ENCODE measurements at places on chromosomes 6 and 20. TPM values are rescaled to one million over a fixed set of nuclear protein-coding genes. Genes with fewer than 3 reads are reported as not detected.

Gene ELOVL4
- total RNA-seq: 0.38 TPM

Gene RAD21L1
- not detected for total RNA-seq

Gene VWA7
- total RNA-seq: 32.5 TPM

Gene HCRTR2
- total RNA-seq: not detected

Gene ZC3H12D
- total RNA-seq: 3.7 TPM

Gene NXT1
- total RNA-seq: 17.6 TPM

Gene HSPA12B
- 18.9 TPM for total RNA-seq

Gene MATN4
- 0.19 TPM for total RNA-seq

Gene TRIM40
- total RNA-seq: not detected

Gene DSP
- total RNA-seq: 96.2 TPM

Gene CDH22
- total RNA-seq: 1.6 TPM

Gene TBC1D32
- 12.4 TPM for total RNA-seq

Gene NKX2-2
- total RNA-seq: not detected

Gene SLC22A3
- total RNA-seq: 6.4 TPM

Gene BMP7
- 1.6 TPM for total RNA-seq

Gene BANF2
- total RNA-seq: not detected

Data from kidney (tissue), 22 donors.